ENCODE measurements at places on chromosomes 7 and 10.

- DNase-seq: no peak
Measured at GRCh38 chr10:61978965-61979364, 77.5 kb downstream of the ARID5B start.

GRCh38 chr10:51800725-51801424, 101.5 kb upstream of the CSTF2T start:
- no peak for DNase-seq

DNA sequence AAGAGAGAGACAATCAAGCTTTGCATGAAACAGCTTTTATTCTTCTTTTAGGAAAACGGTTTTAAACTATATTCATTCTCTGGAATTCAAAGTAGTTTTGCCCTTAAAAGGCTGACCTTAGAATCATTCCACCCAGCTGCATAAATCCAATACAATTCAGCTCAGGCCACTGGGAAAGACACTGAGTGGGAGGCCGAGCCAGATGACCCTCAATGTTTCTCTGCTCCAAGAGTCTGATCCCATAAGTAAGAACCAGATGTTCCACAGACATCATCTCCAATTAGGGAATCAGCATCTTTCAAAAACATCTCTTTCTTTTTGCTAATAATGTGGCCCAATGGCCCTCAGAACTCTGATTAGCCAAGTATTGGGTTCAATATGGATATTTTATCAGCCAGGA, 26.1 kb downstream of the CREB3L2 start:
- DNase-seq: no peak

DNA sequence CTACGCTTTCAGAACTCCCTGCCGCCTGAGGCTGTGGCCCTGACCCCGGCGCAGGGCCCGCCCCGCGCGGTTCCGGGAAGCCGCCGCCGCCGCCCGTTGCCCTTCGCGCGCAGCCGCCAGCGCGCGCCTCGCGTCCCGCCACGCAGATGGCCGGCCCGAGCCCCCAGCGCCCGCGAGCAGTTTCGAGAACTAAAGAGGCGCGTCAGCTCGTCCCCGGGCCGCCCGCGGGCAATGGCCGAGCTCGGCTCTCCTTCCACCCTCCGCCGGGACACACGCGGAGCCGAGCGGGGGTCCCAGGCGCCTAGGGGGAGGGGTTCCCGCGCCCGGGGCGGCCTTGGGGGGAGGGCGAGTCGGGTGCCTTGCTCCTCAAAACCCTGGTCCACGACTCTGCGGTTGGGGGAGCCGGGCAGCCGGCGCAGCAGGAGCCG, 1.8 kb downstream of the HNRNPF start:
- peak; percentile 33 for DNase-seq

- DNase-seq: no peak
Measured at GRCh38 chr10:133343558-133343957, 3.6 kb upstream of the PRAP1 start.
